ENCODE measurements at places on chromosomes 5 and 9. TPM values are rescaled to one million over a fixed set of nuclear protein-coding genes. Genes with fewer than 3 reads are reported as not detected.

LMBRD2 gene
- 4.3 TPM for polyA plus RNA-seq

GPR21 gene
- polyA plus RNA-seq, result 0.07 TPM

CACFD1 gene
- 9.1 TPM for polyA plus RNA-seq

CCNI2 gene
- polyA plus RNA-seq, result 2.5 TPM

FAM200C gene
- 5.5 TPM for polyA plus RNA-seq

RNF183 gene
- polyA plus RNA-seq, result 0.46 TPM

DNA sequence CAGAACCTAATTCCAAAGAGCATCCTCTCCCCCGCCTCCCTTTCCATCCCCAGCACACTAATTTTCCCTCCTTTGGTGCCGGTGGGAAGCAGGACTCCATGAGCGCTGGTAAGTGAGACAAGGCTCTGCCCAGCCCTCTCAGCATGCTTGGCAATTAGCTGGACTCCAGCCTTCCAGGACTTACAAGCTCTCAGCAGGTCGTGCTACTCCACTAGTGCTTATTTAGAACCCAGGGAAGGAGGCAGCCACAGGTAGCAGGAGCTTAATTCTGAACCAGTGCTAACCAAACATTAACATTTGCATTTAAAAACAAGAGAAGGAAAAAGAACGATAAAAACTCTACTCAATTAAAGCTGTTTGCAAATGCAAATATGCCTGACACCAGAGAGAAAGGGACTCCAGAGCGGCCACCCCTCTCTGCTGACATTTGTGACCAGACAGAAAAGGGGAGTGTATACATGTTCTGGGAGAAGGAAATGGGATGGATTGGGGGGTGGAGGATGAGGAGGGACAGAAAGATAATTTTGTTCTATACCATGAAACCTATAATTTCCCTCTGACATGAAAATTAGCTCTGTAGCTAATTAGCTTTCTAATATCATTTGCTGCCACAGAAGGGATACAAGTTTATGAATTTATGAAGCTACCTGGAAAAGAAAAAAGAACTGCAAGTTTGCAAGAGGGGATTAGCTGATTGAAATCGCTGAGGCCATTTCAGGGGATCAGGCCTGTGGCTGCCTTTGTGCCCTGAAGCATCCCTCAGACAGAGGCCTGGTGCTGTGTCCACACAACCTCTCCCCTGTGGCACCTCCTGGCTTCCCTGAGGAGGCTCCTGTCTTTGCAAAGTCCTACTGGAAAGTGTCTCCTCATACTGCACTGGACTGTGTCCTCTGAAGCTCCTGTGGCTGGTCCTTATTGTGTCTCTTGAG is 266.3 kb downstream of the SEC61B start:
- DNase-seq, result no peak

GRCh38 chr9:38025166-38025565 is 43.9 kb downstream of the SHB start:
- DNase-seq, result no peak

DNA sequence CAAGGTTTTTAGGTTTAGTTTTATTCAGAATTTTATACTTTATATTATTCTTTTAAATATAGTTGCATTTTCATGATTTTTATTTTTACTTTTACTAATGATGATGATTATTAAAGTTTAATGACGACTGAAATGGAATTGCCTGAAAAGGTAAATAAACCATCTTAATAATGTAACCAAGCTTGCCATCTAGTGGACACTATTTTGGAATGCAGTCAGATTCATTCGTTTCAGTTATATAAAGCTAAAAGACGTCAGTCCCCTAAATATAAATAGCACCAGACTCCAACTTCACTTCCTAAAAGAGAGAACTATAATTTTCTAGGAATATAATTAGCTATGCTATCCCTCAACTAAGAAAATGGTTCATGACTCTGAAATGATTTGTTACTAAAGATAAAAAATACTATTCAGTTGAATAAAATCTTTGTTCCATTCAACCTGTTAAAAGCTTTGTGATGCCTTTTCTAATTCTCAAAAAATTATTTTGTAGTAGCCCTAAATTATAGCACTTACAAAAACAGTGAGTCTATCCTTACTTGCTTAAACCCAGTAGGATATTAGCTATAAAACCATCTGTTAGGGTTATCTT is 19.9 kb downstream of the ABITRAM start:
- no peak for DNase-seq

- no peak for DNase-seq
These were observed 77.7 kb upstream of the IL17B start for GRCh38 chr5:149456597-149457392.

DNA sequence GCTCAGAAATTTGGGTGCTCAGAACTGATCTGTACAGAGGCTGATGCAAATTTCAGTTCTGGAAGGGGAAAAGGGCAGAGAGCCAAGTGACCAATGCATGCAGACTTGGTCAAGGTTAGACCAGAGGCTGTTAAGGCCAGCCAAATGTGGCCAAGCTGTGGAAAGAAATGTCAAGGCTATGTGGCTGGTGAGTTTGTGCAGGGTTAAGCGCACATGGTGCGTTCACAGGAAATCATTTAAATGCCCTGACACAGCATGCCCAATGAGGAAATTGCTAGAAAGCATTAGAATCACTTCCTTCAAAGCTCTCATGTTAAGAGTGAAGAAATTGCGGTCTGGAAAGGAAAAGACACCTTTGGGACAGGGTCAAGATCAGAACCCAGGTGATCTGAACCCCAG is 58.0 kb downstream of the PTPN3 start:
- no peak for DNase-seq

- DNase-seq, result no peak
These were observed 29.9 kb downstream of the CD180 start for GRCh38 chr5:67166460-67167285.

DNA sequence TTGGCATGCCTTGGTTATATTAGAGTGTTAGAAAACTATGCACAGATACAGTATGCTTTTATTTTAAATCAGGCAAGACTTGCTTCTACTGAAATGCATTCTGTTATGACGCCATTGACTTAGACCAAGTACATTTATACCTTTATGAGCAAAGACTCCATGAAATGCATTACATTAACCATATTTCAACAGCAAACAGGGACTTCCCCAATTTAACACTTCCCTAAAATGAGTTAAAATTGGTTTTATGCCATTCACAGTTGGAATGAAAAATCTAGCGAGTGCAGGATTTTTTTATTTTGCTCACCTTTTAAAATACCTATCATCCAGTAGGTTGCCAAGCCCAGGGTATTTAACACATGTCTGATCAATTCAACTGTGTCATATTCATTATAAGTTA is 272.1 kb upstream of the IZUMO3 start:
- no peak for DNase-seq

DNA sequence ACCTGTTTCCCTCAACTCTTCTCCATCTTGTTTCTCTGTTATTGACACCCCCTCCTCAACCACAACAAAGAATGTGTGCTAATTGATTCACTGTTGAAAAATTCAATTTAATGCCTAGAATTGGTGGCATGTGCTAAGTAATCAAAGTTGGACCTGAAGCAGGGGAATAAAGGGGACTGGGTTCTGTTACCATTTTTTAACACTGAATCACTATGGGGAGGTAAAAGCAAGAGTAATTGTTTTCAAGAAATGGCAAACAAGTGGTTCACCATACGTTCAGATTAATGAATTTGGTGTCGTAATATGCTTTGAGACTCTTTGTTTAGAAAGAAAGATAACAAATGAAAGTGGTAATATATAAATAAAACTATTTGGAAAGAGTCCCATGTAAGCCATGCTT is 17.0 kb upstream of the SSBP2 start:
- DNase-seq, result no peak

DNA sequence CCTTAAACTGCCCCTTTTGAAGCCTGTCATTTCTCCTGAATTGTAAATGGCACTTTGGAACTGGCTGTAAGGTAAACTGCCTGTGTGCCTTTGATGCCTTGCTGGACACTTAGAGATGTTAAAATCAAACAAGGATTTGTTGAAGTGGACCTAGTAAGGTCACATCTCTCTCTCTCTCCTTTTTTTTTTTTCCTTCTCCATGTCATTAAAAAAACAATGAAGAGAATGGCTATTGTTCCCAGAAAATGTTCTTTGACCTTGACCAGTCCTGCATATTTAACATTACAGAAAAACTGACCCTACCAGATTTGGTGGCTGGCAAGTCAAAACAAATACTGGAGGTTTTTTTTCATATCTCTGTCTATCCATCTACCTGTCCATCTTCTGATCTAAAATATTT is 2.9 kb upstream of the DAB2 start:
- no peak for DNase-seq

DNA sequence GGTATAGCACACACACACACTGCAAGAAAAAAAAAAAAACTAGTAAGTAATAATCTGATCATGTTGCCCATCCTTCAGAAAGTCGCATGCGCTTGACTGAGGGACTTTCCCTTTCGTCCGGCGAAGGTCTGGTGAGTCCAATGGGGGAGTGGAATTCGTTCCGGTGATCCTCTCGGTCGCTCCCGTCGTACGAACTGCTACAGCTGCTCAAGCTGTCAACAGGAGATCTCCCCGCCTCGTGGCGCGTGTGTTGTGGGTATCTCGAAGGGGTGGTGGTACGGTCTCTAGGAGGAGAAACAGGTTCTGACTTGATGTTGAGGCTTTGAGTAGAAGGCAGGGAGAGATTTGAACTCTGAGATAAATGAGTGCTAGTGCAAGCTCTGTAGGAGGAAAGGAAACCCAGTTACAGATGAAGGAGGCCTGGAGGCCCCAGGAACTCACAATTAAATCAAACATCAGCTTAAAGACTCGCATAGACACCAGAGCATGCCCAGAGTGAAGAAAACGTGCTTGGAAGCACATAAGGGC is 160.4 kb downstream of the MEF2C start:
- DNase-seq, result no peak

DNA sequence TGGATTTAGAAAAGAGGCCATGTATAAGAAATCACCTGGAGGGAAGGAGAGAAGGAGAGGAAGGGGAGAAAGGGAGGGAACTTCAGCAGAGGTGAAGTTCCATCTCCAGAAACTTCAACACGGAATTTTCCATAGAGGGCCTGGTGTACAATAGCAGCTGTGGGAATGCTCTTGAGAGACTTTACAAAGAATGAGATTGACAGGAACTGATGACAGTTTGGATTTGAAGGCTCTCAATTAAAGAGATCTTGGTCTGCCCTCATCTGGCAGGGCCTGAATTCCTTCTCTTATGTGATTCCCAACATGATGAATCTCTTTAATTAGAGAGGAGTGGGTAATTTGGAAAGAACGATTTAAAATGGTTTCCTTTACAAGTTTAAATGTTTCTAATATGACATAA is 143.5 kb downstream of the MLLT3 start:
- no peak for DNase-seq

DNA sequence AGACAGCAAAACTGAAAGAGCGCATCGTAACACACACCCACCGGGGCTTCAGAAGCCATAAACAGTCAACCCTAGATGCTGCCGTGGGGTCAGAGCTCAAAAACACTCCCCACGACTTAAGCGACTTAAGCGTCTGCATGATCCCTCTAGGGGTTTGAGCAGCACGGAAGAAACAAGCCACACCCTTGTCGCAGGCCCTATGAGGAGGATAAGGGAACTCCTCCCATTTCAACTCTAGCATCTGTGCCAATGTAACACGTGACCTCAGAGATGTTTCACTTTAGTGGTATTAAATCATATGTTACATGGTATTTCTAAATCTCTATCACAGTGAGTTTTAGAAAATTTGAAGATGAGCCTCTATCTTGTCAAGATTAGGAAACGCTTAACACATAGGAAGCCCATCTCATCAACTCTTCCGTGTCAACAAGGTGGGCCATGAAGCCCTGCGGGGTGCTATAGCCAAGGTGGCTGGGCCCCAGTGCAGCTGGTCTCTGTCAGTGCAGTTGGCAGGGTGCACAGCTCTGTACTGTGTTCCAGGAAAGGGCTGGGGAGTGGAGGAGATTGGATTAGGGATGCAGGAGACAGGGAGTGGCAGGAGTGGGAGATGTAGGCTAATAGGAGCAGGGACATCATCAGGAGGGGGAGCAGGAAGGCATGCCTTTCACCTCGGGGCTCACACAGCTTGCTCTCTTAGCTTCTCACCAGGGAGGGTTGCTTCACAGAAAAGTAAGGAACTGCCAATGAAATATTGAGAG is 33.1 kb downstream of the ZCCHC9 start:
- no peak for DNase-seq

DNA sequence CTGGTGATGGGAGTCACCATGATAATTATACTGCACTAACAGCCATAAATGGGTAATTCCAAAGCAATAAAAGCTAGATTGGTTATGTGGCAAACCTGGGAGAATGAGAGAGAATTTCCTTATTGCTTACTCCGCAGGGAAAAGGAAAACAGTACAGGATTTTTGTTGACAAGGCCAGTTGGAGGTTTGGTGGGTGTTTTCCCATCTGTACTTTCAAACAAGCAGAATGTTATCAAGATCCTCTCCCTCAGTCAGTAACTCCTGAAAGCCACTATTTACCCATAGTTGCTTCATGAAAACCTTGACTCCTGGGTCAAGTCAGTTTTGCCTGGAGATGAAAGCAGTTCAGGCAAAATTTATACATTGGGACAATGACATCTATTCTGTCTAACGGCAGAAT is 26.4 kb downstream of the IL9 start:
- no peak for DNase-seq

Data from thymus (tissue), 14 donors.